Stimulated activated CD8-positive, alpha-beta memory T cell treated with anti-CD3 and anti-CD28 coated beads, Interleukin-4, amount 100 ng/mL, for 1 hour (primary cell): ENCODE measurements at places on chromosomes 5 and 9.

DNA sequence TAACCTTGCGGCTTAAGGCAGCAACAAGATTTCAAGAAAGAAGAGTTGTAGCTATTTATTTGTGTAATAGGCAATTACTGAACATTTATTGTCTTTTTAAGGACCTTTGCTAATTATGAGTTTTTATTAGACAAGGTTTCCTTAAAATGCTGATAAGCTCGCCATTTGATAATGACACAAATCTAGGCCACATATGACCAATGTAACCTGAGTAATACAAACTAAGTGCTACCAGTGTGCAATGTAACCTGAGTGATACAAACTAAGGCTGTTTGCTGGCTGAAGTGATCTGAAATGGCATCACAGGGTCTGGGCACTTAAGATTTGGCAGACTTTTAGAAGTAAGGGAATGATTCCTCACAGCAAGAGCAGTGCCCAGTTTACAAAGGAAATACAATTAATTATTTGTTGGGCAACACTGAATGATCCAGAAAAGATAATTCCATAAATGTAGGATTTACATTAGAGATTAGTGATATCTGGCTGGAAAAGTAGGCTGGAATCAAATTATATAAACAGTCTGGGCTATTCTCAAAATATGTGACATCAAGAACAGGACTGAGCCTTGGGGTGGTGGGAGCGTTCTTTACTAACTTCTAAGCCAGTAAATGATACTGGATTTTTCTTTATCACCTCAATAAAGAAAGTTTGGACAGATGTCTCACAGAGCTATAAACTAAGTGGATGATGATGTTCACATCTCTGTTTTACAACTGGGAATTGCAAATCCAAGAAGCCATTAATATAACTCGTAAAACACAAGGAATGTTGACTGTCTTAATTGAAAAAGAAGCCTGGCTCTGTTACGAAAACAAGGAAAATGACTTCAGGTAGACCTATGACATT, 54.8 kb downstream of the MRPS27 start:
- DNase-seq, result no peak

GRCh38 chr9:135886147-135886981, 21.0 kb downstream of the CAMSAP1 start:
- DNase-seq, result no peak

- DNase-seq, result no peak
These were observed 3.5 kb upstream of the SPINK5 start for GRCh38 chr5:148060309-148060708.

DNA sequence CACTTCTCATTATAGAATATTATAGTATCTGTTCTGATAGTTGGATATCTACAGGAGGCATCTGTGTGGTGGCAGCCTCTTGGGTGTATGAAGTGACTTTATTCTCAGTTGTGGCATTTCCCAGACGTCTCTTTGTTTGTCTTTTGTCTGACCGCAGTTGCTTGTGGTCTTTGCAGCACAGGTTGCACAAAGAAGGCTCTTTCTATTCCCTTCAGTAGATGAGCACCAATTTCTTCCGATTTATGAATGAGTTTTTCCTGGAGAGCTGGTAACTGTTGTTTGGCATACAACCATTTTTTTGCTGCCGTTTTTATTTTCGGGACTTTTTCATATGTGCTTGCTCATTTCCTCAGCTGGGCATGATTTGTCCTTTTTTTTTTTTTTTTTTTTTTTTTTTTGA, 56.4 kb upstream of the MYO10 start:
- DNase-seq, result no peak

- DNase-seq, result no peak
These were observed 42.3 kb upstream of the SMAD5 start for GRCh38 chr5:136090319-136090718.

DNA sequence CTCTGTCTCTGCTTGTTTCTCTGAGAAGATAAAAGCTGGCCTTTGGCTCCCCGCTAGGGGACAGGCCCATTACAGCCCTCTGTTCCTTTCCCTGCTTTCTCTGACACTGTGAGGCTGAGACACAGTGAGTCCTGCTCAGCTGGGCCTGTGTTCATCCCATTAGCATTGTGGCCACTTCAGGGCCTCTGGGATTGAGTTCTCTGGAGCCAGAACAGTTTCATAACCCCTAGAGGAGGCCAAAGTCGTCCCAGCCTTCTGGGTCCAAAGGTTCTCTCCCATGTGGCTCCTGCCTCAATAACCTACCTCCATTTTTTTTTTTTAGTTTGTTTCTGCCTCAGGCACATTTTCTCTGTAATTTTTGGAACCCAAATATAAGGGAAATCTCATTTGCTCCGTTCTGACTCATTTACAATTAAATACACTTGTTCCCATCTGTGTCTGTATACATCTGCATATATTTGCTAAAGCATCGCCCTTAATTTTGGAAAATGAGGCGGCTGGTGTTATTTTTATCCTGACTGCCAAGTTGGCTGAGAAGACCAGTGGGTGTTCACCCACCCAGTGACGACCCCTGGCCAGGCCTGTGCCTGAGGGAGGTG, 27.3 kb upstream of the CTNNA1 start:
- DNase-seq, result no peak

GRCh38 chr5:130365956-130366355, 461.7 kb downstream of the CHSY3 start:
- DNase-seq, result no peak

DNA sequence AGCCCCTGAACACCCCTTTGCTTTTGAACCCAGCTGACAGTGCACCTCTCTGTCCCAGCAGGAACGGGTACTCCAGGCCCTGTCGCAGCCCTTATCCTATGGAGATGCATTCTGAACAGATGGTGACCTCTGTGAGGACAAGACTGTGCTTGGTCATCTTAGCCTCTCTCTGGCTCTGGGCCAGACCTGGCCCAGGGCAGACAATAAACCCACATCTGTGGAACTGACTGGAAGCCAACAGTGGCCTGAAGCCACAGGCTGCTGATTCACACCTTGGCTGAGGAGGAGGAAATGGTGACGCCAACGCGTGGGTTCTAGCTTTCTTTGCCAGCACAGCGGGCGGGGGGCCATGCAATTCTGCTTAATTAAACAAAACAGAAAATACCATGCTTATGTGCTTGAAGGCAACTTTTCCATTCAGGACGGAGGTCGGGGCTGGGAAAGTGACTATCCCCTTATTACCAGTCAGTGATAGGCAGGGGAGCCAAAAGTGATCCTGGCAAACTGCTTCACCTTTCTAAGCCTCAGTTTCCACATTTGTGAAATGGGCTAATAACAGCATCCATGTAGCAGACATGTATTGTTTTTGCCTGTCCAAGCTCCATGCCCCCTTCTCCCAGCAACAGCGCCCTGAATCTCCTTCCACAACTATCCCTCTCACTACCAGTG, 10.8 kb downstream of the SH3PXD2B start:
- no peak for DNase-seq

DNA sequence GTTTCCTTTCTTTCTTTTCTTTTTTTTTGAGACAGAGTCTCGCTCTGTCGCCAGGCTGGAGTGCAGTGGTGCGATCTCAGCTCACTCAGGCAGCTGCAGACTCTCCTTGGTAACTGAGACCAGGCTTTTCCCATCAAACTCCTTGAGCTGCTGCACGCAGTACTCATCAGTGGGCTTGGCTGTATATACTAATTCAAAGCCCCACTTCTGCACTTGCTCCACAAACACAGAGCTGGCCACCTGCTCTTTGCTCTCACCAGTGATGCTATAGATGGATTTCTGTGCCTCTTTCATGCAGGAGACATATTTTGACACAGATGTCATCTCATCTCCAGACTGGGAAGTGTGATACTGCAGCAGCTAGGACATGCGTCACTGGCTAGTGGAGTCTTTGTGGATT, 252.7 kb downstream of the AP3B1 start:
- no peak for DNase-seq

DNA sequence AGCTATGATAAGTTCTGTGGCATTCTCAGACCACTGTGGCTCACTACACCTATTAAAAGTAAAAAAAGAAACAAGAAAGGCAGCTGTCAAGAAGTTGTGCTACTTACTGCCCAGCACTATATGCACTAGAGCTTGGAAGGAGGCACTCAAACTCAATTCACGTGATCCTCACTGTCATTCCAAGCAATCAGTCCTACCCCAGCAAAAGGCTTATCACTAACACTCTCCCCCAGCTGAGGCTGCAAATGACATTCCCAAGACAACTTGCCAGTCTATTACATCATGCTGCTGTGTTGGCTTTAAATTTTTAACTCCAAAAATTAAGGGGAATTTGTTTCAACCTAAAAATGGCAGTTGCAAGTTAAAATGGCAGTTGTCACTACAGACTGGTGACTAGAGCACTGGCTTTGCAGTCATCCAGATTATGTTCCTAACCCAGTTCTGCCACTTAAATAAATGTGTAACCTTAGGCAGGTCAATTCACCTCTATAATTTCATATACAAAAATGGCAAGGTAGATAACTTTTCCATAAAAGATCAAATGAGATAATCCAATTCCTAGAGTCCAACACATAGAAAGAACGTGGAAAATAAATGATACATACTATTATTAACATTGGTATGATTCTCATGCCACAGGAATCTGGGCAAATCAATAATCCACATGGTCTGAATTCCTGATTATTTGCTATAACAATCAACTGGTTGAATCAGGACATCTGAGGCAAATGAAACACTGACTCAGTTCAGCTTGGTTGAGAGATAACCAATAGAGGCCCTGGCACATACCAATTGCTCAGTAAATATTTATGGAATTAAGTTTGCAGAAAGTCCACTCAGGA, 52.4 kb downstream of the FBXW11 start:
- no peak for DNase-seq

GRCh38 chr9:126450668-126451205, 124.1 kb downstream of the MVB12B start:
- no peak for DNase-seq

GRCh38 chr5:10295619-10296326, 11.9 kb downstream of the CMBL start:
- no peak for DNase-seq

GRCh38 chr9:121976751-121977150, 116.4 kb downstream of the TTLL11 start:
- no peak for DNase-seq

DNA sequence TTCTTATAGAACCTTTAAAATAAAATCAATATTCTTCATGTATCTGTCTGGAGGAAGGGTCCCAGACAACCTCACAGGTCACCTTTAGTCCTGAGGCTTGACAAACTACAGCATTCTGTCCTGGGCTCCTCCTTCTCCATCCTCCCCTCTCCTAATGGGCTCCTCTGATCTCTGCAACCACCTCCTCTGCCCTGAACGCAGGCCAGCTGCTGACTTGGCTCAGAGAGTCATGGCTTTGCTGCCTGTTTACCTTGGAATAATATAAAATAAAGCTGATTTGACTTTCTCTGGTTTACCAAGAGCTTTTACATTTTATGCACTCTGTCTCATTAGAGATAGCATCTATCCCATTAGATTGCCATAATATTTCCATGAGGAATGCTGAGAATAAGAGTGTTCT, 159.4 kb downstream of the SEMA6A start:
- no peak for DNase-seq

DNA sequence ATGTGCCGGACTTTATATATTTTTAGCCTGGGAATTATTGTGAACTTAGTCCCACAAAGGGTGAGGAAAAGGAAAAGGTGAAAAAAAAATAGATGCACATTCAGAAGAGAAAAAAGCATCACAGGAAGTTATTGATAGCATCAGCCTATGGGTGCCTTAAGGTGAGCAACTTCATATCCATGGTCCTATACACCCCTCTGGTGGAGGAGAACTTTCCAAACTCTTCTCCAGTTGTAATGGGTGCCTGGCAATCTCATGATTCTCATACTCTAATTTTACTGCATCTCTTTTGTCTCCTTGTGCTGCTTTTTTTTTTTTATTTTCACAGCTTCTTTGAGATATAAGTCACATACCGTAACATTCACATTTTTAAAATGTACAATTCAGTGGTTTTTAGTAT, 107.4 kb downstream of the JAKMIP2 start:
- no peak for DNase-seq

- no peak for DNase-seq
These were observed 459.6 kb downstream of the PRELID2 start for GRCh38 chr5:145375521-145375920.

GRCh38 chr9:99807956-99808355, 13.7 kb upstream of the NR4A3 start:
- no peak for DNase-seq

GRCh38 chr5:98969400-98969799, 40.6 kb upstream of the CHD1 start:
- no peak for DNase-seq
